ENCODE measurements at places on chromosomes 4 and X. TPM values are rescaled to one million over a fixed set of nuclear protein-coding genes. Genes with fewer than 3 reads are reported as not detected.

Gene SPANXA1
- total RNA-seq: not detected

- no peak overlapping the region for H3K27ac ChIP-seq
- no peaks in the 10 kb centered on the region for H3K27me3 ChIP-seq
- DNase-seq: peak; percentile 1
- H3K4me3 ChIP-seq: no peak overlapping the region
- no peaks in the 10 kb centered on the region for H3K36me3 ChIP-seq
Observed at GRCh38 chrX:3518870-3519269, 172.4 kb upstream of the MXRA5 start.

Gene C4orf36
- 1.5 TPM for total RNA-seq

Gene PDE6B
- 4.5 TPM for total RNA-seq

DNA sequence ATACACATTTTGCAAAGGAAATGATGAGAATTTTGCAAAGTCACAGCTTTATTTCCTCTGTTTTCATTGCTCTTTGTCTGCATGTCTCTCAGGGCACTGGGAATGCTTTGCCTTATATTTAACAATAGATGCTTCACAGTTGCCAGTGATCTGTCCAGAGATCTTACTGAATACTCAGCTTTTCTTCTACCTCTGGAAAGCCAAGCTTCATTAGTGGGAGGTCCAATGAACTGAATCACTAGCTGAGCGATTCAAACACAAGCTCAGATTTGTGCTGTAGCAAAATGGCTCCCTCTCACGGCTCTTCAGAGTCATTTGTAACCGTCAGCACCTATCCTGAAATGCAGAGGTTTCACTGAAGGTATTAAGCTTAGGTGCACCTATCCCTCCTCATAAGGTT, 138.9 kb downstream of the DCLK2 start:
- H3K36me3 ChIP-seq: no peaks in the 10 kb centered on the region
- no peaks in the 10 kb centered on the region for H3K27me3 ChIP-seq
- no peak overlapping the region for H3K4me3 ChIP-seq
- H3K4me1 ChIP-seq: no peaks in the 10 kb centered on the region
- H3K27ac ChIP-seq: no peak overlapping the region

- H3K27me3 ChIP-seq: no peaks in the 10 kb centered on the region
- H3K36me3 ChIP-seq: no peaks in the 10 kb centered on the region
- DNase-seq: no peak
- H3K27ac ChIP-seq: no peak overlapping the region
- H3K4me1 ChIP-seq: no peaks in the 10 kb centered on the region
- no peak overlapping the region for H3K4me3 ChIP-seq
Observed at GRCh38 chr4:32987111-32987510, 2266.9 kb downstream of the PCDH7 start.

DNA sequence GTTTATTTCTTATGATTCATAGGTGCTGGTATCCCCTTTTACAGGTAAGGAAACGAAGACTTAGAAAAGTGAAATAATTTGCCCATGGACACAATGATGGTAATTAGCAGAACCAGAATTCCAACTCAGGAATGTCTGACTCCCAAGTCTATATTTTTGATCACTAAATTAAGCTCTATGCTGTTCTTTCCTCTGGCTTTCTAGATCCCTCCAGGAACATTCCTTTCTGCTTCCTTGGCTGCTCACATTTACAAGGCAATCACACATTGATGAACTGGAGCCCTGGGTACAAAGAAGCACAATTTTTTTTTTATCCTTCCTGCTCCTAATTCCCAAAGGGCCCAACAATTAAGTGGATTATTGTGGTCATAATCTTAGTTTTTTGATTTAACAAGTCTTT, 7.0 kb upstream of the CDKN2AIP start:
- no peaks in the 10 kb centered on the region for H3K27me3 ChIP-seq
- no peak overlapping the region for H3K27ac ChIP-seq
- no peak overlapping the region for H3K4me3 ChIP-seq
- DNase-seq: no peak
- no peaks in the 10 kb centered on the region for H3K36me3 ChIP-seq
- H3K4me1 ChIP-seq: peaks cover 6% of the 10 kb centered on the region

DNA sequence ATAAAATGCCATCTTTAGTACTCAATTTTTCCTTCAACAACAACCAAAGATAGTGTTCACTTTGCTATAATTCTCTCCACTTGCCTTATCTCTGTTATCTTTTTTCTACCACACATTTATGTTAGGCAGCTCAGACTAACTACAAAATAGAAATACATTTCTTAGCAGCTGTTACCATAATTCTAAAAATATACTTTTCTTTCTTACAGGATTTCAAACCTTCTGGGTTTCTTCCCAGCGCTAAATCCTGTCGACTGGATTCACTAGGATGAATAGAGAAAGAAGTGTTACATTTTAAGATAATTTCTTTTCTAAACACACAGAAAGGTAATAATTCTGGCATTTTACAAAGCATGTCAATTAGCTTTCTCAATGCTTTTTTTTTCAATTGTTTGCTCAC, 105.5 kb upstream of the GK2 start:
- H3K4me3 ChIP-seq: no peak overlapping the region
- no peaks in the 10 kb centered on the region for H3K36me3 ChIP-seq
- H3K4me1 ChIP-seq: no peaks in the 10 kb centered on the region
- DNase-seq: no peak

- no peaks in the 10 kb centered on the region for H3K4me1 ChIP-seq
- H3K27me3 ChIP-seq: no peaks in the 10 kb centered on the region
- no peak overlapping the region for H3K4me3 ChIP-seq
- no peak overlapping the region for H3K27ac ChIP-seq
- DNase-seq: no peak
Observed at GRCh38 chr4:78691334-78691754, 84.8 kb upstream of the BMP2K start.

DNA sequence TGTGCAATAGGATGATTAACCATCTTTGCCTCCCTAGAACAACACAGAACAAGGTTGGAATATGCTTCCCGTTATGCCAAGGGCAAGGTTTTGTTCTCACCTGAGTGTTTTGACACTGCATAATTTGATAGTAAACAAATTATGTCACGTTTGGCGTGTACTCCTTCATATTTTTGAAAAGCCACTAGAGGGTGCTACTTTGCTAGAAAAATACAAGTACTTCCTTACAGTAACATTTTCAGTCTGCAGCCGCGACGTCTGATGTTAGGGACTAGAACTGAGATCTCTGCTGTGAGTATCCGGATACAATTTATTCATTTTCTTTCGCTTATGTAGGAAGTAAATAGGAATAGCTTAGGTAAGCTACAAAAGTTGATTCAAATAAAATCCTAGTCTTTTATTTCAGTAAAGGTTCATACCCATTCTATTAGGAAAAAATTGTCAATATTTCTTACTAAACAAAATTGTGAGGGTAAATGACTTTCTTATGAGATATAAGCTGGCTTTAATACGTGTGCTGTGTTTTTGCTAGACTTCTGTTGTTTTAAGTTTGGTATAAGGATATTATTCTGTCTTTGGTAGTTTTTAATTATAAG, 181.1 kb upstream of the WDFY3 start:
- no peaks in the 10 kb centered on the region for H3K36me3 ChIP-seq
- no peak for DNase-seq
- no peaks in the 10 kb centered on the region for H3K4me1 ChIP-seq
- H3K4me3 ChIP-seq: no peak overlapping the region

Gene HEPH
- 41.4 TPM for total RNA-seq

Gene DOCK11
- 12.0 TPM for total RNA-seq

GRCh38 chr4:98838977-98839618, 89.8 kb downstream of the EIF4E start:
- no peaks in the 10 kb centered on the region for H3K27me3 ChIP-seq
- no peaks in the 10 kb centered on the region for H3K36me3 ChIP-seq
- H3K4me3 ChIP-seq: no peak overlapping the region
- H3K27ac ChIP-seq: no peak overlapping the region
- no peaks in the 10 kb centered on the region for H3K4me1 ChIP-seq

GRCh38 chr4:153393397-153393796, 48.9 kb downstream of the MND1 start:
- H3K27ac ChIP-seq: no peak overlapping the region
- H3K4me3 ChIP-seq: no peak overlapping the region
- H3K27me3 ChIP-seq: no peaks in the 10 kb centered on the region
- DNase-seq: no peak
- no peaks in the 10 kb centered on the region for H3K36me3 ChIP-seq

Gene PRR32
- total RNA-seq: not detected

Gene PGAM4
- total RNA-seq: 0.56 TPM

- no peaks in the 10 kb centered on the region for H3K27me3 ChIP-seq
- H3K36me3 ChIP-seq: peaks cover 26% of the 10 kb centered on the region
Observed at GRCh38 chrX:47224896-47225290, 6.4 kb downstream of the CDK16 start.

DNA sequence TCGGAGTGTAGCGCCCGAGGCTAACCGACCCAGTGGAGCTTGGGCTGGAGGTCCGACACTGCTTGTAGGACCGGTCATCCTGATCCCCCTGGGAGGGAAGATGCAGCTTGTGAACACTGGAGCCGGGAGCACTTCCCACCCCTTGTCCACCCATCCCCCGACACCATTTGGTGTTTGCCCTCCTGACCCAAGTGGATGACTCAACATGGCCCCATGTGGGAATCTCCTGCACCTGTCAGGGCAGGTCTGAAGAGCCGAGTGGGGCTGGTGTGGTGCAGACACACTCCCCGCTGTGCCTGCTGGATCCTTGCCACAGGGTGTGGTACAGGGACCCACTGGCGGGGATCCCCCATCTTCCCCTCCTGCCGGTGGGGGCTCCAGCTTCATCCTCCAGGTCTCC, 90.0 kb upstream of the AFAP1 start:
- H3K27ac ChIP-seq: no peak overlapping the region
- no peak overlapping the region for H3K4me3 ChIP-seq
- H3K4me1 ChIP-seq: no peaks in the 10 kb centered on the region
- no peak for DNase-seq

Gene TAF7L
- not detected for total RNA-seq

DNA sequence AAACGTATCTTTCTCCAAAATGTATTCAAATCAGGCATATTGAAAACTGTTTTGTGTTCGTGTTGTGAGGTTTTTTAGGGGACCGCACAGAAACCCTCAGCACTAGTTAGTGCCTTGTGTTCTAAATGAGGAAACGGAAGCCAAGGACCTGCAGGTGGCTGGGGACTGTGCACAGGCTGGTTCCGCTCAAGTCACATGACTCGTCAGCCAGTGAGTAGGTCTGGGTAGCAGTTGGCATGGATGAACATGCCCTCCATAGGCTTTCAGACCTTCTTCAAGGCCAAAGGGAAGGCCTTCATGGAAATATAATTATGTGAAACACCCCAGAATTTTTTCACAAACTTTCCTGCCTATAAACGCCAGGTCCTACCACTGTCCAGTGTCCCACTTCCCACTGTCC, 1.3 kb upstream of the F11 start:
- H3K36me3 ChIP-seq: no peaks in the 10 kb centered on the region
- H3K4me1 ChIP-seq: peaks cover 3% of the 10 kb centered on the region
- H3K27me3 ChIP-seq: no peaks in the 10 kb centered on the region
- DNase-seq: no peak
